ENCODE measurements at places on chromosomes 5 and 9. TPM values are rescaled to one million over a fixed set of nuclear protein-coding genes. Genes with fewer than 3 reads are reported as not detected.

Gene SKP2
- total RNA-seq, result 75.6 TPM

Gene ZNF366
- total RNA-seq, result not detected

Gene UGT3A1
- total RNA-seq, result 3.1 TPM

Gene GNAQ
- total RNA-seq, result 59.1 TPM

Gene IGIP
- 0.38 TPM for total RNA-seq

Gene PTCD2
- 14.5 TPM for total RNA-seq

Gene POLR1E
- total RNA-seq, result 45.5 TPM

Gene RASGEF1C
- 0.42 TPM for total RNA-seq

Gene FCN2
- not detected for total RNA-seq

Gene ZNF454
- 12.8 TPM for total RNA-seq

GRCh38 chr9:78903581-78903980, 606.7 kb downstream of the PSAT1 start:
- H3K27me3 ChIP-seq, result no peaks in the 10 kb centered on the region
- no peak for DNase-seq
- no peak overlapping the region for H3K4me3 ChIP-seq
- H3K4me1 ChIP-seq, result no peaks in the 10 kb centered on the region
- no peak overlapping the region for H3K27ac ChIP-seq

- H3K4me1 ChIP-seq, result peaks cover 50% of the 10 kb centered on the region
- H3K4me3 ChIP-seq, result peak within 1 kb of the TSS; percentile 95
- no peaks in the 10 kb centered on the region for H3K27me3 ChIP-seq
- H3K36me3 ChIP-seq, result no peaks in the 10 kb centered on the region
- peak within 1 kb of the TSS; percentile 93 for H3K27ac ChIP-seq
- DNase-seq, result peak; percentile 66
Observed at GRCh38 chr9:130834371-130835336, at the start of gene ABL1. ABL1 (plus strand) TSS chr9:130835254; CDS start chr9:130835447, 193 bp downstream.

- no peak for DNase-seq
- H3K4me3 ChIP-seq, result no peak overlapping the region
- no peak overlapping the region for H3K27ac ChIP-seq
Observed at GRCh38 chr5:168752012-168752411, 172.8 kb upstream of the PANK3 start.

DNA sequence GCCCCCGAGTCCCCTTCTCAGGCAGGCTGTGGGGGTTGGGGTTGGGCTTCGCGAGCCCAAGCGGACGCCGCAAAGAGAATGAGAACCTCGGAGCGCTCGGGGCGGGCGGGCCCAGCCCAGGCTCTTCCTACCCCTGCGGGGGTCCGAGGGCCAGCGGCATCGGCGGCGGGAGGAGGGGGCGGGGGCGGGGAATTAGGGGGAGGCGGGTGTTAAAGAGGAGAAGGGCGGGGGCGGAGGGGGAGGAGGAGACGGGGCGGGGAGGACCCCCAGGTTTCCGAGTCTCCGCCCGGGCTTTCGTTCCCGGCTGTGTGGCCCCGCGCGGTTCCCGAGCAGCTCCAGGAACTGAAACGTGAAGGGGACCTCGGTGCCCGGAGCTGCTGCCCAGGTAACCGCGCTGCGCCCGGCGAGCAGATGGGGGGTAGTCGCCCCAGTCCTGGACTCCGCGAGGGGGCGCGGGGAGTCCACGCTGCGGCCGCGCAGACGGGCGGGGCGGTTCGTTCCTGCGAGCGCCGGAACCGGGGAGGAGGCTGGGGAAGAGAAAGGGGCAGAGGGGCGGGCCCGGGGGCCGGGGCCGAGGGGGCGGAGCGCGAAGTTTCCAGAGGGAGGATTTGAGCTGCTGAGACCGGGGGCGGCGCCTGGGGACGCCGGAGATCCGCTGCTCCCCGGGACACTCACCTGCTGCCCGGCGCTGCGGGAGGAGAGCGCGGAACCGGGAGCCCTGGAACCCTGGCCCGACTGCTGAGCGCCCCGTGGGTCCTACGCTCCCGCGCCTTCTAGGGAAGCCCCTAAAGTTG, 38.4 kb upstream of the PLEKHG4B start:
- 0 out of 2 replicates have a peak overlapping the region, but pooled peaks have one; percentile 80 for H3K27ac ChIP-seq
- DNase-seq, result peak; percentile 94
- no peaks in the 10 kb centered on the region for H3K36me3 ChIP-seq

GRCh38 chr9:87379300-87379699, 118.4 kb upstream of the DAPK1 start:
- H3K4me3 ChIP-seq, result no peak overlapping the region
- peaks cover 45% of the 10 kb centered on the region for H3K4me1 ChIP-seq
- DNase-seq, result no peak
- no peaks in the 10 kb centered on the region for H3K36me3 ChIP-seq
- no peaks in the 10 kb centered on the region for H3K27me3 ChIP-seq

DNA sequence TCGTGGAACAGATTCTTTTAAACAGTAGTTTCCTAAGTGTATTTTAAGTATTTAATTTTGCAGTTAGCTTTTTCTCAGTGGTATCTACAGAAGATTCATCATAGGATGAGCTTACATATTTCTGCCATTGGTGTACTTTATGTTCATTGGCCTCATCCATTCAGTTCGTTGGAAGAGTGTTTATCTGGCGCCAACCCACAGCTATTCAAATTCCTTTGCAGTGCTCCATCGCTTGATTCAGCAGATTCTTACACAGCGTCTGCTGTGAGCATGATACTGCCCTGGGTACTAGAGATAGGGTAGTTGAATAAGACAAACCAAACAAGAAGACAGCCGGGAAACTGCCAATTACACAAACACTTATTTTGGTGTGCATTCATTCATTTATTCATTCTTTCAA, 55.1 kb downstream of the NUP214 start:
- H3K4me1 ChIP-seq, result no peaks in the 10 kb centered on the region
- H3K27me3 ChIP-seq, result no peaks in the 10 kb centered on the region
- no peak overlapping the region for H3K27ac ChIP-seq
- DNase-seq, result no peak
- H3K36me3 ChIP-seq, result peaks cover 21% of the 10 kb centered on the region
- no peak overlapping the region for H3K4me3 ChIP-seq

DNA sequence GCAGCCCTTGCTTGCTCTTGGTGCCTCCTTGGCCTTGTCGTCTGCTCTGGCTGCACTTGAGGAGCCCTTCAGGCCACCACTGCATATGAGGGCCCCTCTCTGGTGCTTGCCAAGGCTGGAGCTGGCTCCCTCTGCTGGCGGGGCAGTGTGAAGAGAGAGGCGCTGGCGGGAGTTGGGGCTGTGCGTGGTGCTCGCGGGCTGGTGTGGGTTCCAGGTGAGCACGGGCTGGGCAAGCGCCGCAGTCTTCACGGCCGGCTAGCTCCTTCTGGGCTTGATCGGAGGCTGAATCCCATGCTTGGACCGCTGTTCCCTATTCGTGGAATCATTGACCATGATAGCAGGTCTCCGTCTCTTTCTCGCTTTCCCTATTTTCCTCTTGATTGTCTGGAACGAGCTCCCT, 56.5 kb downstream of the XRCC4 start:
- no peak overlapping the region for H3K27ac ChIP-seq
- DNase-seq, result no peak
- no peaks in the 10 kb centered on the region for H3K27me3 ChIP-seq
- H3K36me3 ChIP-seq, result no peaks in the 10 kb centered on the region
- no peaks in the 10 kb centered on the region for H3K4me1 ChIP-seq

- no peak overlapping the region for H3K27ac ChIP-seq
- peak; percentile 96 for DNase-seq
Observed at GRCh38 chr5:36690041-36690961, 83.9 kb downstream of the SLC1A3 start.

GRCh38 chr5:127754706-127755105, 51.5 kb downstream of the CCDC192 start:
- no peaks in the 10 kb centered on the region for H3K36me3 ChIP-seq
- peaks cover 8% of the 10 kb centered on the region for H3K4me1 ChIP-seq
- no peak overlapping the region for H3K4me3 ChIP-seq
- DNase-seq, result no peak
- H3K27me3 ChIP-seq, result no peaks in the 10 kb centered on the region

DNA sequence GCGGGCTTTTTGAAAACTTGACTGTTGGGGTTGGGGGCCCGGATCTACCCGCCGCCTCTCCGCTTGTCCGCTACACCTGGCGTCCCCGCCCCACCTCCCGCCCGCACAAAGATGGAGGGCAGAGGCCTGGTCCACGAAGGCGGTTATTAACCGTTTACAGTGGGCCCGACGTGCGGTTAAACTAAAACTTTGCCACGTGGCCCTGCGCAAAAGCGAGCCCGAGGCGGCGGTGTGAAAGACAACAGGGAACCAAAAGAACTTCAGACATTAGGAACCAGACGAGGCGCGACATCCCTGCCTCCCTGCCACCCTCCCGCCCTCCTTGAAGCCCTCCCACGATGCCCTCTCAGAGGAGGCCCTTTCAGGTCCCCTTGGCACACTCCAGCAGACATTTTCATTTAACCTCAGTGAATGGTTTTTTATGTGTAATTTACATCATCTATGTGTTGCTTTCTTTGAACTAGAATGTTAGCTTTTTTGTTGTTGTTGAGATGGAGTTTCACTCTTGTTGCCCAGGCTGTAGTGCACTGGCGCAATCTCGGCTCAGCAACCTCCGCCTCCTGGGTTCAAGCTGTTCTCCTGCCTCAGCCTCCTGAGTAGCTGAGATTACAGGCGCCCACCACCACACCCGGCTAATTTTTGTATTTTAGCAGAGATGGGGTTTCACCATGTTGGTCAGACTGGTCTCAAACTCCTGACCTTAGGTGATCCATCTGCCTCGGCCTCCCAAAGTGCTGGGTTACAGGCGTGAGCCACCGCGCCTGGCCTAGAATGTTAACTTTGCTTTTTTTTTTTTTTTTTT, 999 bp upstream of the HNRNPA0 start:
- H3K27me3 ChIP-seq, result no peaks in the 10 kb centered on the region
- no peaks in the 10 kb centered on the region for H3K36me3 ChIP-seq
- H3K4me1 ChIP-seq, result peaks cover 15% of the 10 kb centered on the region
- H3K4me3 ChIP-seq, result peak overlapping the region; percentile 61
- no peak for DNase-seq
- peak overlapping the region; percentile 99 for H3K27ac ChIP-seq

DNA sequence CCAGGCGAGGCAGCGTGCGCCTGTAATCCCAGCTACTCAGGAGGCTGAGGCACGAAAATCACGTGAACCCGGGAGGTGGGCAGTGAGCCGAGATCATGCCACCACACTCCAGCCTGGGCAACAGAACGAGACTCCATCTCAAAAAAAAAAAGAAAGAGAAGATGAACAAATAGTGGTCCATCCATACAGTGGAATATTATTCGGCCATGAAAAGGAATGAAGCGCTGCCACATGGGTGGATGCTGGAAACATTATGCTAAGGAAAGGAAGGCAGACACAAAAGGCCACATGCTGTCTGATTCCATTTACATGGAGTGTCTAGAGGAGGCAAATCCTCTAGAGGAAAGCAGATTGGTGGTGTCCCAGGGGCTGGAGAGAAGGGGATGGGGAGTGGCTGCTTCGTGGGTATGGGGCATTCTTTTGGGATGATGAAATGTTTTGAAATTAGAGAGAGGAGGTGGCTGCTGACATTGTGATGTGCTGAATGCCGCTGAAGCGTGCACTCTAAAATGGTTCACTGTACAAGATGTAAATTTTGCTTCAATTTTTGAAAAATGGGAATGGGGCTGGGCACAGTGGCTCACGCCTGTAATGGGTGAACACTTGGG, 17.0 kb downstream of the PLPP7 start:
- H3K27me3 ChIP-seq, result no peaks in the 10 kb centered on the region
- no peak overlapping the region for H3K27ac ChIP-seq
- no peaks in the 10 kb centered on the region for H3K4me1 ChIP-seq
- DNase-seq, result no peak

DNA sequence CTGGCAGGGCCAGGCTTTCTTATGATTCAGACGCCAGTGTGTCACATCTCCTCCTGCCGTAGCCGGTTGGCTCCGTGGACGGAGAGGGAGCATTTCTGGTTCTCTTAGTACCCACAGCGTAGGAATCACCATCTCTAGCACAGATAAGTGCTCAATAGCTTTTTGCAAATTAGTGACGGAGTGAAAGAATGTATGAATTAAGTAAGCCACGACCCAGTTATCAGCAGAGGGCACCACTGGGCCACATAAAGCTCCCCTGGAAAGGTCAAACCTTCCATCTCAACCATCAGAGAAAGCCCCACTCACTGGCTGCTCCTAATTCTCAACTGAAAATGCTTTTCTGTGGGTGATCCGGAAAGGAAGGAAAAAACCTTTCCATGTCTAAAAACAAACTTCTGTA, 317.0 kb upstream of the ADCY2 start:
- H3K27me3 ChIP-seq, result no peaks in the 10 kb centered on the region
- no peaks in the 10 kb centered on the region for H3K36me3 ChIP-seq
- H3K4me3 ChIP-seq, result no peak overlapping the region
- peak; percentile 83 for DNase-seq

GRCh38 chr5:172881691-172882370, 47.8 kb downstream of the ERGIC1 start:
- H3K27me3 ChIP-seq, result no peaks in the 10 kb centered on the region
- no peak for DNase-seq
- no peaks in the 10 kb centered on the region for H3K36me3 ChIP-seq
- no peaks in the 10 kb centered on the region for H3K4me1 ChIP-seq
- no peak overlapping the region for H3K27ac ChIP-seq

DNA sequence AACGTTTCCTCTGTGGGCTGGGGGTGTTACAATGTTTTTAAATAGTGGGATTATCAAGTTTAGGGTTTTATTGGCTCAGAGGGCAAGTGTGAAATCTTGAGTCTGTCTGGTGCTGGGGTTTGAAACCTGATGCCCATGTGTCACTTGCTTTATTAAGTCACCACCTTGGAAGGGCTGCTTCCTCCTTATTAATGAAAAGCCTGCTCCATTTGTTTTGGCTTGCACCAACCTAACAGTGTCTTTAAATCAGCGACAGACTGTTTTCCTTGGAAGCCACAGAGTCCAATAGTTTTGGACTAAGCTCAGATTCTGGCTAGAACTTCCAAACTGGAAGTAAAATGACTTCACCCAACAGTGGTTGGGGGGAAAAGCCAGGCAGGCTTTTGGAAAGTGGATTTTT, 10.7 kb upstream of the PALM2AKAP2 start:
- no peak overlapping the region for H3K27ac ChIP-seq
- no peak for DNase-seq
- peaks cover 36% of the 10 kb centered on the region for H3K4me1 ChIP-seq
- no peaks in the 10 kb centered on the region for H3K36me3 ChIP-seq
- H3K4me3 ChIP-seq, result no peak overlapping the region
- H3K27me3 ChIP-seq, result no peaks in the 10 kb centered on the region

GRCh38 chr5:94891972-94892371, 273.5 kb downstream of the SLF1 start:
- H3K36me3 ChIP-seq, result no peaks in the 10 kb centered on the region
- DNase-seq, result no peak
- H3K4me3 ChIP-seq, result no peak overlapping the region
- H3K27ac ChIP-seq, result no peak overlapping the region
